ENCODE measurements at places on chromosomes 5 and 9.

DNA sequence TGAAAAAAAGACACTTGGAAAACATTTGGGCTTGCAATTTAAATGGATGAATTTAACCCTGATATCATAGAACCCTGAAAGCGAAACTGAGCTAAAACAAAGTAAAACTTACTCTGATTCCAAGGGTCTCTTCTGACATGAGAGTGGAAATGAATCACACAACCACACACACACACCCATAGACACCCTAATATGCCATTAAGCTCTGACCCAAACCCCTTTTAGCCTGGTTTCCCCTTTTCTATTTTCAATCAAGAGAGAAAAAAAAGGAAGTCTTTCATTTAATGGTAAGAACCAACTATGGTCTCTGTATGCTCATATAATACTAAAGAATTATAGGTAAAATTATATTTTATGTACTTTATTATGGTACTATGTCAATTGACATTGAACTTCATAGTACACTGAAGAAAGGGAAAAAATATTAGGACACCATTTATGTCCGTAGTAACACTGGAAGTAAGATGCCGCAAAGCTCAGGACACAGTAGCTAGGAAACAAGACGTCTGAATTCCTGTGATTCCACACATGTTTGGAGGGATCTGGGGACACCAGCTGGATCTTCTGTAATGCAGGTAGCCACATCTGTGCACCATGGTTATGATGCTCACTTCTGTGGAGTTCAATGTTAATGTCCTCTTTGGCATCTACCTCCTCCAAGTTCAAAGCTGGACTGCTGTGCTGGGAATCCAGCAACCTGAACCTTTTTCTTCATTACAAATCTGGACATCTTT is 95.8 kb downstream of the PCSK1 start:
- no peak for DNase-seq

DNA sequence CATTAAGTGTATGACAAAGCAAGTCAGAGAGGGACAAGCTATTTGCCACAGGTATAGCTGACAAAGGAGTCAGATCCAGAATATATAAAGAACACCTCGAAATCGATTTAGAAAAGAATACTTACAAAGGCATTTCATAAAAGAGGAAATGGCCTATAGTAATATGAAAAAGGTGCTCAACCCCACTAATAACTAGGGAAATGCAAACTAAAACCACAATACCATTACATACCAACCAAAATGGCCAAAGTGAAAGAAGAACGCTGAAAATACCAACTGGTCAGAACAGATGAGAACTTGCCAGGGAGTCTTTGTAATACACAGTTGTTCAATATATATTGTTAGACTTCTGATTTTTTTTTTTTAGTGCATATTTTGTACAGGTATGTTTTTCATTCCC is 152.9 kb downstream of the CDC42SE2 start:
- no peak for DNase-seq

DNA sequence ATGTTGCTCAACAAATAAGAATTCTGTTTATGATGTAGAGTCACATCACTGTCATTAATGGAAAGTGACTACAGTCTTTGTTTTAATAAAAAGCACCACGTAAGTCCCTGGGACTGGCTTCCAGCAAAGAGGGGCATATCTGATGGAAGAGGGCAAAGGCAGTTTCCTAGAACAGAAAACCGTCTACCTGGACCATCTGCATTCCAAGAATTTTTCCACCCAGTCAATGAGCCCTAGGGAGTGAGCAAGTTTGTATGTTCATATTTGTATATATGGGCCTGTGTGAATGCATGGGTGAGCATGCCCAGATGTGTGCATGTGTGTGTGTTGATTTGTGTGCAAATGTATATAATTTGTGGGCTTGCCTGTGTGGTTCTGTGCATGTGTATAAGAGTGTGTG is 156.8 kb upstream of the SEMA6A start:
- no peak for DNase-seq

- no peak for DNase-seq
Measured at GRCh38 chr9:80701061-80701460, 988.3 kb downstream of the TLE1 start.

Data from T-helper 17 cell (primary cell).